ENCODE measurements at places on chromosomes 7 and 10.

GRCh38 chr10:110457851-110458250 is 39.9 kb upstream of the DUSP5 start:
- DNase-seq, result no peak

GRCh38 chr7:100612730-100613390 is 520 bp downstream of the MOSPD3 start:
- no peak for DNase-seq

GRCh38 chr7:48028938-48029337 is at the start of gene SUN3:
TSS of gene SUN3 (minus strand) at chr7:48029107. CDS start at chr7:48028938, 169 bp downstream.
- DNase-seq, result no peak

DNA sequence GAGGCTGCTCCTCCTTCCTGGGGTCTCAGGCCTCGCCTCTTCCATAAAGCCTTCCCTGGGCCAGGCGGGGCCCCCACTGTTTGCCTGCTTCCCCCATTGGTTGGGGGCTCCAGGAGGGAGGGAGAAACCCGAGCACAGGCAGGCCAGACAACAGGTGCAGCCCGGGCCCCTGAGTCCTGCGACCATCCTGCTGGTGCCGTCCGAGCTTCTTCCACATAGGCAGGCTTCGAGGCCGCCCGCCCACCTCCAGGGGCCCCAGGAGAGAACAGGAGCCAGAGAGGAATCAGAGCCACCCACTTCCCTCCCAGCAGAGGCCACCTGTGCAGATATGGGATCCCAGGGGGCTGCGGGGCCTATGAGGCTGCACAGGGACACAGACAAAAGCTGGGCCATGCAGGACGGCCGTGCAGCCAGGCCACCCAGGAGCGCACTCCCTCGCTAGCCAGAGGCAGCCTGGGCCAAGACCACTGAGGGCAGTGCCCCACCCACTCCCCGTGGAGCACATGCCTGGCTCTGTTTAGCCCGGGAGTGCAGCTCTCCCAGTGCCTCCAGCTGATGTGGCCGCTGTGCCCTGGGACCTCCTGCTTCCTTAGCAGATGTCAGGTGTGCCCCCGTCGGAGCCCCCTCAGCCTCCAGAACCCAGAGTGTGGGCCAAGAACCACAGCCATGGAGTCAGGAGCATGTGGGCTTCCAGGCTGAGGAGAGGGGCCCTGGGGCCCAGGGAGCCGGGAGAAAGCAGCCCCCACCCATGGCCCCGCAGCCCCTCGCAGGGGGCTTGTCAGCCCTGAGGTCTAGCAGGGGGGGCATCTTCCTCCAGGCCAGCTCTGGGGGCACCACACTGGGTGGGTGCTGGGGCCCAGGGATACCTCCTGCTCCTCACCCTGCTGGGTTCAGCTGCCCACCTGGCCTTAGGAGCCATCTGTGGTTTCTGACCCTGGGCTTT is 59.9 kb upstream of the INPP5A start:
- DNase-seq, result no peak

GRCh38 chr7:108603656-108604306 is 34.1 kb downstream of the DNAJB9 start:
- no peak for DNase-seq

DNA sequence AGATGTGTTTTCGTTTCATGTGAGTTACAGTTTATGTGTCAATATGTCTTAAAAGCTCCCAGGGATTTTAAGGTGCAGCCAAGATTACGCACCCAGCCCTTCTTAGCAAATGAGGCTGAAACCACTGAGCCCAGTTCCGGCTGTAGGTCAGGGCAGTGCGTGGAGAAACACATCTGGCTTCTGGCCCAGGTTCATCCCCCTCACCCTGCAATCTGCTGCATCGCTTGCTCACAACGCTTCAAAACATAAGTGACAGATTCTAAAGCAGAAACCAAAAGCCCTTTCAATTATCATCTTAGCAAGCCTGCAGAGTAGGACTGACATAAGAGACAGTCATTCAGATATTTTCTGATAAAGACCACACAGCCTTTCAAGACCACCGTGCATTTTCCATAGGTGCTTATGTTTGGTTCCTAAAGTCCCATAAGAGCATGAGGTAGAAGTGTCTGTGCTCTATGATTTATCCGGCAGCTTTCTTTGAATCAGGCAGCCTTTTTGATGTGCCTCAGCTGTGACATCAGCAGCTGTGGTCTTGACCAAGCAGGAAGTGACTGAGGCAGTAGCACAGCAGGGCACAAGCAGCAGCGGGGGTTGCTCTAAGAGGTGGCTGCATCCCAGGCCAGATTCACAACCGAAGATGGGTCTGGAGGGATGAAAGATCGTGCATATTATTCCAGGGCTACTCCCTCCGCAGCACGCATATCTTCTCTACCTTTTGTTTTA is 72.1 kb upstream of the LYZL2 start:
- no peak for DNase-seq

- peak; percentile 79 for DNase-seq
Observed at GRCh38 chr10:62560201-62560819, 186.1 kb downstream of the ZNF365 start.

- DNase-seq, result no peak
Observed at GRCh38 chr7:18405726-18406125, 89.8 kb upstream of the HDAC9 start.

DNA sequence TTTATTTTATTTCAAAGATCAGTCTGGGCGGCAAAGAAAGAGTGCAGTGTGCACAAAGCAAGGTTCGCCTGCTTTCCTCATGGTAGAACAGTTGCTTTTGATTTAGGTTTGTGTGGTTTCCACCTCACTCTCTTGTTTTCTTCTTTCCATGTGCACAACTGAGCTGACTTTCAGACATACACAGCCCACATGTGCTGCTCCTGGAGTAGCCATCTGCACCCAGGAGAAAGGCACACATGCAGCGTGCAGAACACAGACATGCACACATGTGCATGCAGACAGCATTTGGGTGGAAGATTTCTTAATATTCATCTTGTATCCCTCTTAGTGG is 302.1 kb downstream of the FZD1 start:
- DNase-seq, result peak; percentile 30

DNA sequence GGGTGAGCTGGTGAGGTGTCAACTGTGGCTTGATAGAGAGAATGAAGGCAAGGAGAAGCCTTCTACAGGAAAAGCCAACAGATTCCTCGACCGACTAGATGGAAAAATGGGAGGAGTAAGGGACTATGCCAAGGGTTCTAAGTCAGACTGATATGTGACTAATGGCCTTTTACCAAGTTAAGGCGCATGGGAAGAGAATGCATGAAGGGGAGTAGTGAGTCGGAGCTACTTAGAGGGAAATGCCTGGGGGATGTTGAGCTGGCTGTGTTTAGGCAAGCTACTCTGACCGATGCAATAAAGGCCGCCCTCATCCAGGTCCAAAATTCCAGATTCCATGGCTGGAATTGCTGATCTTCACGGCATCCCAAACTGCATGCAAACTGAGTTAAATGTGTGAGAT is 48.2 kb downstream of the APBB1IP start:
- peak; percentile 46 for DNase-seq

DNA sequence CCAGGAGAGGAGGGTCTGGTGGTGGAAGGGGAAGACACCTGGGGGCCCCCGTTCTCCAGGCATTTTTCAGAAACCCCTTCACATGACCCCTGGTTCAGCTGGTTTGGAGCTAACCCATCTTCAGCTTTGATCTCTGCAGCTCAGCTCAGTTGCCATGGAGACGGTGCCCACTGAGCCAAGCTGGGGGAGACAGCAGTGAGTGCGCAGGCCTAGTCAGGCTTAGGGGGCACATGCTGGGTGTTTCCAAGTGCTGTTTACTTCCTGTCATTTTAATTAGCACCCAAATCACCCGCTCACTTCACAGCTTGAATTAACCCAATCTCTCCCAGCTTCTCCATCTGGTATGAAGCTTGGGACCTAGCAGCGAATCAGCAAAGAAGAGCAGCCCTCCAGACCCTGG is 9.0 kb downstream of the SPOCK2 start:
- DNase-seq, result no peak
